ENCODE measurements at places on chromosomes 16 and 17.

GRCh38 chr16:50403491-50403890 is 34.7 kb upstream of the BRD7 start:
- no peak for DNase-seq

GRCh38 chr17:38508570-38508950 is 80.3 kb downstream of the ARHGAP23 start:
- no peak for DNase-seq

DNA sequence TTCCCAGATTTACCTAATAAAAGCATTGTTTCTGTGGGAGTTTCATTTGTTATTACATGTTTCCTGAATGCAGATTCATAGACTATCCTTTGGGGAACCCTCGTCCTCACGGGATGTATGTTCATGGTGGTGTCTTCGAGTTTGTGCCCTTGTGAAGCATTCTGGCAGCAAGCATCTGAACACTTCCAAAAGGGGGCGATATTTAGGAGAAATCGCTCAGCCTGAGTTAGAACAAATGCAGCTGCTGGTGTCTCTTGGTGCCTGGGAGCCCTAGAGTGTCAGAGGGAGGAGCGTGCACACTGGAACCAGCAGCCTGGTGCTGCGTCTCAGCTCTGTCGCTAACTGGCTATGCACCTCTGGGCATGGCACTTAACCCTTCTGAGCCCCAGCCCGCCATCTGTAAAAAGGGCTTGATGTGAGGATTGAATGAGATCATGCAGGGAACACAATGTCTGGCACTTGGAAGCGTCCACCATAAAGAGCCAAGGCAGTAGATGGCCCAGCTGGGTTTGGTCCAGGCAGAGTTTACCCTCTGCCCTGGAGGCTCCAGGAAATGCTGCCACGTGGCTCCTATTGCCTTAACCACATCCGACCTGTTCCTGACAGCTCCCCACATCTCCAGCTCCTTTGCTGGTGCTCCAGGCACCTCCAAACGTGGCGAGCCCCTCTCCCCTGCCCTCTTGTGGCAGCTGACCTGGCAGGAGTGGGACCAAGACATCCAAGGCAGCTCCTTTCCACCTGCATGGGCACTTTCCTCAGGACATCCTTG is 25.0 kb upstream of the C16orf78 start:
- peak; percentile 29 for DNase-seq

- no peak for DNase-seq
Observed at GRCh38 chr16:23252310-23252709, 49.8 kb upstream of the SCNN1B start.

All from NCI-H526 (cell line).